ENCODE measurements at places on chromosomes 1 and 21.

- DNase-seq: no peak
Measured at GRCh38 chr1:33363470-33363861, 42.6 kb upstream of the A3GALT2 start.

DNA sequence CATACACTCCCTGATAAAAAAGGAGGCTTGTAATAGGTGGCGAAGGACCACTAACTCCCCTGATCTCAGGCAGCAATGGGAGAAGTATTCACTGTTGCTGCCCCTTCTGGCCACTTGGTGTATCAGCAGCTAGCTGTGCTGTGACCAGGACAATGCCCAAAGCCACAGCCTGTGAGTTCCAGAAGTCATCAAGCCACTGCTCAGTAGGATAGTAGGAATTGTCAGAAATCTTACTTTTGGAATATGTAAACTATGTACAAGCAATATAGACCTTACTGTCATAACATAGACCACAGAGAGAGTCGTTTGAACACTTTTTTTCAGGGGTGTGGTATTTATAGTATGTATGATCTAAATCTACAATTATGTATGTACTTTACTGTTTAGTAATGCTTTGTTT is 248.3 kb upstream of the CAMK1G start:
- DNase-seq: peak; percentile 37

- DNase-seq: no peak
Measured at GRCh38 chr1:154969860-154970452, 591 bp downstream of the SHC1 start.

DNA sequence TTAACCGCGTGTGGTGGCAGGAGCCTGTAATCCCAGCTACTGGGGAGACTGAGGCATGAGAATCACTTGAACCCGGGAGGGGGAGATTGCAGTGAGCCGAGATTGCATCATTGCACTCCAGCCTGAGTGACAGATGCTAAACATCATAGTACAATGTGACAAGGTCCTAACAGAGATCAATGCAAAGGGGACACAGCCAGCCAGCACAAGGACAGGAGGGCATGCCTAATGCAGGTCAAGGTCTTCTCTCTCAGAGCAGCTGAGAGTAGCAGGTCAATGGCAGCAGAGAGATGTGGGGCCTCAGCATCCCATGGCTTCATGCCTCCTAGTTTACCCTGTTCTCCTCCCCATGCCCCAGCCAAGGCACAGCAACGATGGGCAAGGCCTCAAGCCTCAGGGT is 3.0 kb upstream of the SMIM11 start:
- no peak for DNase-seq

DNA sequence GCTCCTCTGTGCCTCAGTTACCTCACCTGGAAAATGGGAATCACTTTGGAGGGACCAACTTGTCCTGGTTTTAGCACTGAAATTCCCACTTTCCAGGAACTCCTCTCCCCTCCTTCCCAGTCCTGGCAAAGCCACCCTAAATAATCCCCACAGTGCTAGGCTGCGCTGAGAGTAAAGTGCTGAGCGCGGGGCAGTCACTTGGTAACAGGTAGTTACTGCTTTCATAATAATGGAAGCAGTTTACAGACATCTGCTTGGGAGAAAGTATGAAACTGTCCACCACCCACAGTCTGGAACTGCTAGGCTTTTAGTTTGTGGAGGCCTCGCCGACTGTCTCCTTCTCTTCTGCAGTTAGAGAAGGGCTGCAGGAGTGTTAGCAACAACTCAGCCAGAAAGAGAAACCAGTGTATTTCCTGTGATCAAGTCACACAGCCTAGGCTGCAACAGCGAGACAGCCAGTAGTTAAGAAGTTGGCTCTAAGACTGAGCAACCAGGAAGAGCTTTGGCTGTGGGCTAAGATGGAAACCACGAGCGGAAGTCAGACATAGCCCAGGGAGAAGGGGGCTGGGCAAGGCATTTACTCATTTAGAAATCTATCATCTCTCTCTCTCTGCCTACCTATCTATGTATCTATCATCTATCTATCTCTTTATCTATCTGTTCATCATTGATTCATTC is 30.8 kb upstream of the ABCG1 start:
- no peak for DNase-seq

GRCh38 chr1:119874186-119874585 is 22.1 kb downstream of the ADAM30 start:
- no peak for DNase-seq

GRCh38 chr21:44436958-44437357 is 18.4 kb upstream of the LRRC3 start:
- no peak for DNase-seq

DNA sequence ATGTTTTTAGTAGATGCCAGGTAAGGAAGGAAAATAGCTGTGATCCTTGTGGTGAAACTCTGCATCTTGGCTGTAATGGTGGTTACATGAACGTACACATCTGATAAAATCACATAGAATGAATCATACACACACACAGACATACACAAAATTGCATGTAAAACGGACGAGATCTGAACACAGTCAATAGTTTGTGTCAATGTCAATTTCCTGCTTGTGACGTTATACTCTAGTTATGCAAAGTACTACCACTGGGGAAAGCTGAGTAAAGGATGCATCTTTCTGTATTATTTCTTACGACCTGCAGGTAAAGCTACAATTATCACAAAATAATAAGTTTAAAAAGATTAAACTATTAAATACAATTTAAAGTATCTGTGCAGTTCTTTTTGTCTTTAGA is 493.7 kb upstream of the ZP4 start:
- DNase-seq: no peak

- no peak for DNase-seq
Measured at GRCh38 chr1:203503836-203504235, 9.9 kb downstream of the OPTC start.

- DNase-seq: no peak
Measured at GRCh38 chr1:47184090-47184821, 5.6 kb downstream of the PDZK1IP1 start.

DNA sequence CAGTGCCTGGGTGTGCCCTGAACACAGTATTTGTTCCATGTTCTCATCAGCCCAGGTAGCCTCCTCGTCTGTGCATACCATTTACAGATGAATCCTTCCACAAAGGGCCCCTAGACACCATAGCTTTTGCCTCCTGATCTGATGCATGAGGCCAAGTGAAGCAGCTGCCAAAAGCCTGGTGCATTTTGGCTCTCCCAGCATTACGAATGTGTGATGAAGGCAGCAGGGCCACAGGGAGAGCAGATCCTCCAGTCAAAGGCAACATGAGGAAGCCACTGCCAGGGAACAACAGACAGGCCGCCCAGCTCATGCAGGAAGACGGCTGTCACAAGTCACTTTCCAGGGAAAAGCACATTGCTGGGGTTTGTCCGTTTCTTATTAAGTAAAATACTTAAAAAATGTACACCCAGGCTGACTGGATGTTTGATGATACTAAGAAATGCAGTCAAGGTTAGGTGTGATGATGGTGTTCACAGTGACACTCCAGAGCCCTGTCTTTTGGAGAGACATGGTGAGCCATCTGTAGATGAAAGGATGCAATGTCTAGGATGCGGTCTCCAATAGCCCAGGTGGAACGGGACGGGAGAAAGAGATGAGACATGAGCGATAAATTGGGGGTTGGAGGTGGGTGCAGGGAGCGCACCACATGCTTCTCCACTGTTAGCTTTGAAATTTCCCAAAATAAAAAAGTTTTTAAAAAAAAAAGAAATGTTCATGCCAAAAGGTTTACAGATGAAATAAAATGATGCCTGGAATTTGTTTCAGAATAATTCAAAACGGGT is 48.7 kb downstream of the NPHP4 start:
- DNase-seq: no peak

GRCh38 chr1:94322696-94323095 is 85.3 kb upstream of the ARHGAP29 start:
- peak; percentile 80 for DNase-seq

DNA sequence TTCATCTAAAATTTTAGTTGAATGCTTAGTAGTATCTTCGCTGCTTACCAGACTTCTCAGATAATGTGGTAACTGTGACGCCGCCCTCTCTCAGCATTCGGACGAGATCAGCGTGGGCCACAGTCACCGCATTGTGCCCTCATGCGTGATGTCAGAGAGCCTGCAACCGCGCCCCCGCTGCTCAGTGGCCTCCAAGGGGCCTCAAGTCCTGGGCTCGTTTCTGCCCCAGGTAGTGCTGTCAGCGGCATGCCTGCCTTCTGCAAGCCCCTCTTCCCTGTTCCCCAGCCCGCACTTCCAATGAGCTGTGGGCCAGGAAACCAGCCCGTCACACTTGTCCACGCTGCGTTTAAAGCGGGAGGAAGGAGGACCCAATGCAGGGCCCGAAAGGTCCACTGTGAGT is 61.6 kb upstream of the TRAPPC10 start:
- DNase-seq: no peak

DNA sequence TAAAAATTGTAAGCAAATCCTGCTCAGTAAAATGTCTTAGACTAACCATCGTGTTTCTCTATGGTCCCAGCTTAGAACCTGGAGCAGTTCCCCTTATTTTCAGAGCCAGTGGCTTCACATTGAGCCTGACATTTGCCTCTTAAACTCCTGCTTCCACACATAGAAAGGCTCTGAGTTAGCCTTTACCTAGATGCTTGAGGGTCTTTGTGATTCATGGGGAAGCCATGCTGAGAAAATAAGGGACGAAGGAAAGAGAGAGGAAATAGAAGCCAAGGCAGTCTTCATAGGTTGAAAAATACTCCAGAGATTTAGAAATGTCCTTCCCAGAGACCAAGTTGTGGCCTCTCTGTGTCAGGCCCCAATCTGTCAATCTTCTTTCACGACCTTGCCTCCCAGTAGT is 16.1 kb upstream of the RBBP5 start:
- DNase-seq: no peak

- no peak for DNase-seq
Measured at GRCh38 chr1:201017828-201018163, 5.7 kb downstream of the KIF21B start.

DNA sequence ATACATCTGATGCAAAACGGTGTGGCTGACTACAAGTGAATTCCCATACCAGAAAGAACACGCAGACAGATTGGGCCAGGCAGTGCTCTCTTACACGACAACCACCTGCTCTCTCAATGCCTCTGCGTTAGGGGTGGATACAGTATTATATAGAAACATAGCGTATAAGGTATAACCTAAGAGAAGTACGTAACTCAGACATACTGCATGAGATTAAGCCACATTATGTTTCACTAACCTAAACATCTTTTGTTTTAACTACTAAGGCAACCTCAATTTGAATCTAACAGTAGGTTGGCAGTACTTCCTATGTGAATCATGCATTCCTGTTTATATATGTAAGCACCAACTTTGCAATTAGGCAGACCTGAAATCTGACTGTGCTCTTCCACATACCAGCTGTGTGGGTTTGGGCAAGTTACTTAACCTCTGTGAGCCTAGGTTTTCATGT is 58.1 kb upstream of the COA6 start:
- DNase-seq: peak; percentile 92

DNA sequence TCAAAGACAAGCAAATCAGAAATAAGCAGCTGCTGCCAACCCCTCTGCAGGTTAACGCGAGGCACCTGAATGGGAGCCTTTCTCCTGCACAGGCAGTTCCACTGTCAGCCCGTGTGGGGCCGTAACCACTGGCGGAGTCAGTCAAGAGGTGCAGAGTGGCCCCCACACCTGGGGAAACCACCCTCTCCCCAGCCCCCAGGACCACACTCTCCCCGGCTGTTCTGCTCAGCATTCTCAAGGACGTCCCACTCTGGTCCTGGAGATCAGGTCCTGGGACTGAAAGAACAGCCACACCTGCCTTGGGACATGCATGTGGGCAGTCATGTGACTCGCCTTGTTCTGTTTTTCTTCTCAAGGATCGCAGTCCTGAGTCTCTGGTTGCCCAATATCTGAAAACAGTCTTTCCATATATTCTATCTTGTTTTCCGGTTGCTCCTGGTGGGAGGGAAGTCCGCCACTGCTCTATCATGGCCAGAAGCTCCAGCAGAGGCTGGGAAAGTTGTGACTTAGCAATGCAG is 252.5 kb downstream of the PTPRU start:
- no peak for DNase-seq

- DNase-seq: peak; percentile 86
Measured at GRCh38 chr1:203199816-203200571, 13.5 kb upstream of the CHI3L1 start.

GRCh38 chr1:226541631-226542622 is 6.6 kb upstream of the STUM start:
- peak; percentile 39 for DNase-seq

DNA sequence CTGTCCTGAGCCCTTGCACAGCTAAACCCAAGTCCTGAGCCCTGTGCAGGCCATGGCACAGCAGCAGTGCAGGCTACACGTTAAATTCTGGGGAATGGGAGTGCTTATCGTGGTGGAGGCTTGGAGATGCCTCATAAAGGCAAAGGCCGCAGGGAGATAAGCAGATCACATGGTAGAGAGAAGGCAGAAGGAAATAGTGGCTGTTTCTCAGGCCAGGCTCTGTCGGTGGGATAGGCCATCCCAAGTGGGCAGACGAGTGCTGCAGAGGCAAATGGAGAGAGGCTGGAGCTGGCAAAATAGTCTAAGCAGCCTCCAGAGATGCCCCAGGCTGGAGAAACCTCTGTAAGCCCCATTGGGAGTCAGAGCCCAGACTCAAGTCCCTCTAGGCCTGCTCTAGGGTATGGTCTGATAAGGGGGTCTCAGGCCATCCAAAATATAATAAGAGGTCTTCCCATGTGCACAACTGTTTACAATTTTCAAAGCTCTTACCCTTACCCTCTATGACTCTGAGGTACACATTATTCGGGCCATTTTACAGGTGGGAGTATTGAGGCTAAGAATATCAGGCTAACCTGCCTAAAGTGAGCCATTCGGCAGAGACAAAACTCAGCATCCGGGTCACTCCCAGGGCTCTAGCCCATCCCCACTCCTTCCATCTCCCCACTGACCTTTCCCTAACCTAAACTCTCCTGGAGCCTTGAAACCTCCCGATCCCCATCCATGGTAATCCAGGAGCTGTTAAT is 79.6 kb downstream of the NKAIN1 start:
- DNase-seq: no peak

Measured in bronchial epithelial cell (primary cell).